ENCODE measurements at places on chromosomes 1 and 21.

GRCh38 chr21:42396799-42397745 lies 1.2 kb upstream of the TMPRSS3 start:
- no peak for DNase-seq

DNA sequence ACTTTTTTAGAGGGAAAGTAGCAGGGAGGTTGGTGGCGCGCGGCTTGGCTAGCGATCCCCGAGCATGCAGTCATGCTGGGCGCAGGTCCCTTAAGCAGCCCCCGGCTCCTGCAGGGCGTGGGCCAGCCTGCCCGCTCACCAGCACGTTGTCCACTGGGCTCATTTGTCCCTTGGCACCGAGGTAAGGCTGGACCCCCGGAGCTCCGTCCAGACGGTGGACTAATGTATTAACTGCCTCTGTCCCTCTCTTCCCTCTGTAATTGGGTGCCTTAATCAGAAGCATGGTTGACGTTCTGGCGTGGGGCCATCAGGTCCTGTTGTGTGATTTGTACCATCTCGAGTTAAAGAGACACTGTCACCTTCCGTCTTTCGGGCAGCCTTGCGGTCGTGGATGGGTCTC lies 17.7 kb downstream of the TMEM201 start:
- DNase-seq: no peak

- DNase-seq: no peak
These were observed 346.6 kb downstream of the ZNF326 start for GRCh38 chr1:90341516-90341915.

DNA sequence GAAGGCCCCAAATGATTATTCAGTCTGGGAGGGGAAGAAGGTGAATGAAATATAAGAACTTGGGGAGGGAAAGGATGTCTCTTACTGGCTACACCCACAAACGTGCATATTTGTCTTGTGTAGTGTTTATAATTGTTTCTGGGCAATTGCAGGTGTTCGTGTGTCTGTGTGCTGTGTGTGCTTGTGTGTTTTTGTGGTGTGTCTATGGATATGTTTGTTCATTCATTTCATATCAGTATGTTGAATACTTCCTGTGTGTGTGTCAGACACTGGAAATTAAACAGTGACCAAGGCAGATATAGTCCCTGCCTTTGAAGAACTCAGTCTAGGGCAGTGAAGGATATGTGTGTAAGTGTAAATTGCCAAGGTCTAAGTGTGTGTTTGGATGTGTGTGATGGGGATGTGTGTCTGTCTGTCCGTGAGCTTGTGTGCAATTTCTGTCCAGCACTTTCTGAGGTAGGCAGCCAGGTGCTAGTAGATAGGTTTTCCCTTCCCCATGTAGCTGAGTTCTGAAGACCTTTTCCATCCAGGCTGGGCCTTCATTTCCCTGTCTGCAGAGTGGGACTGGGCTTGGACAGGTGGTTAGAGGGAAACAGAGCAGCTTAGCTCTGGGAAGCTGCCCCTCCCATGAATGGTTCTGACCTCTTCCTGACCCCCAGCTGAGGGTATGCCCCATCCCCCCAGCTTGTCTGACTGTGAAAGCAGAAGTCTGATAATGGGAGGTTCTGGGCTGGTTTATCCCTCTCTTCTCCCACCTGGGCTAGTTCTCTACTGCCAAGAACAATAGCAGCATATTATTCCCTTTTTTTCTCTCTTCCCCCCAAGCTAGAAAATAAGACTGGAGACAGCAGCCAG lies 3.8 kb downstream of the AGO1 start:
- no peak for DNase-seq

DNA sequence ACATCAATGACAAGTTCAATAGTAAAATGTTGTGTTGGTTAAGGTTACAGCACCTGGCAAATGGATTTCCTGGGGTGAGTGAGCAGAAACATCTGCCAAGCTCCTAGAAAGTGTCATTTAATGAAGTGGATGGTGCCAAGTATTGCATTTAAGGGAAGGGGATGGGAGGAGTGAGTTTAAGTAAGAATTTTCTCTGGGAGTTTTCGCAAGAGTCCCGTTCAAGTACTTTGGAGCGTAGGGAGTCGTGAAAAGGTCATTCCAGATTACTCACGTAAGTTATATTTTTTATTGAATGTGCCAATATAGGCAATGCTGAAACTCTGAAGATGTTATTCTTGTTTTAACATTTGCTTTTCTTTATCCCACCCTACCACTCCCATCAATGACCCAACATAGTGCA lies 117.4 kb upstream of the RAB3GAP2 start:
- no peak for DNase-seq

DNA sequence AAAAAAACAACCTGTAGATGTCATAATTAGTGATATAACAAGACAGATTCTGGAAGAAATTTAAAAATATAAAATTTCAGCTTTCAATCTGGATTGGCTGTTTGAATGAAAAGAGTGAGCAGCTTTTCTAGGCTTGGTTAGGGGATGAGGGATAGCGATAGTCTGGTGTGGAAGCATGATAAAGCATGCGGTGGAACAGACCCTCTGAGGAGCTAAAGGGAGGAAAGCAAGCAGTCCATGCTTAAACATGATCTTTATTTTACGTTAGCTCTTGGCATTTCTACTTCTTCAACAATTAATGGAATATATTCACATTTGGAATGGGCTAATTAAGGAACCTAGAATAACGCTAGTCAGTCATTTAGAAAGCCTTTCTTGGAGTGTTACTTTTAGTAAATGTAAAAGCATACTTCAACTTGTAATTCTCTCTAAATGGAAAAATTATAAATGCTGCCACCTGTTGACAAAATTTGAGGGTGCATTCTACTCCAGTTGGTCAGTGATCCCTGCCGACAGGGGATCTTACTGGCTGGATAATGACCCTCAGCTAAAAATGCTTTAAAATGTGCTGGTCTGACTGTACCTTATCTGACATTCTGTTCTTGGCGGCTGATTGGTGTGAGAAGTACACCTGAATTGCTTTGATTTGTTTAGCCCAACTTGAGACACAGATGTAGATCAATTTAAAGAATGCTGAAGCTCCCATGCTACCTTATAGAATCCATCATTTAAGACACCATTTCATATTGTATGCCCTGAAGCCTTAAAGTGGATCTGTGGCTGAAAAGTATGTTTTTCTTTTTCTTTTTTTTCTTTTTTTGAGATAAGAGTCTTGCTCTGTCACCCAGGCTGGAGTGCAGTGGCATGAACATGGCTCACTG lies 61.2 kb downstream of the AK4 start:
- no peak for DNase-seq
